ENCODE measurements at places on chromosomes 3 and 15. TPM values are rescaled to one million over a fixed set of nuclear protein-coding genes. Genes with fewer than 3 reads are reported as not detected.
A peak's percentile ranks its signal among the peaks of the same experiment; 100 is the strongest.

GRCh38 chr3:32733631-32734229, 48.7 kb downstream of the CNOT10 start:
- peak; percentile 35 for DNase-seq

The ILDR1 gene
- total RNA-seq: 0.97 TPM

The SLC30A4 gene
- total RNA-seq: 0.04 TPM

DNA sequence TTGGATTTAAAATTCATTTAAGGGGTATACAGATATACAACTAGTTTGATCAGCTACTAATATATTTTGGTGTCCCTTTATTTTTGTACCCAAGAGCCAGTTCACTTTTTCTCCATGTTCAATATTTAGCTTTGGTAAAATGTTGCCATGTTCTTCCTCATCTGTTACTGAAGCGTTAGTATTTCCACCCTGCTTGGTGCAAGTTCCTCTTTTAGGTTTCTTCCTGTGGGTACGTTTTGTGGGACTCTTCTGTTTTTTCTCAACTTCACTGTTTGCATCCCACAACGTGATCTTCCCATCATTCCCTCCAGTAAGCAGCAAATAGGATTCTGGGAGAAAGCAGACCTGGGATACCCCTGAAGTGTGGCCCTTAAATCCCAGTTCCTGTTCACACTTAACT, 14.1 kb downstream of the WDR53 start:
- DNase-seq: no peak

- DNase-seq: no peak
Measured at GRCh38 chr3:186569779-186570095, 783 bp upstream of the DNAJB11 start.

The CD80 gene
- total RNA-seq: not detected

DNA sequence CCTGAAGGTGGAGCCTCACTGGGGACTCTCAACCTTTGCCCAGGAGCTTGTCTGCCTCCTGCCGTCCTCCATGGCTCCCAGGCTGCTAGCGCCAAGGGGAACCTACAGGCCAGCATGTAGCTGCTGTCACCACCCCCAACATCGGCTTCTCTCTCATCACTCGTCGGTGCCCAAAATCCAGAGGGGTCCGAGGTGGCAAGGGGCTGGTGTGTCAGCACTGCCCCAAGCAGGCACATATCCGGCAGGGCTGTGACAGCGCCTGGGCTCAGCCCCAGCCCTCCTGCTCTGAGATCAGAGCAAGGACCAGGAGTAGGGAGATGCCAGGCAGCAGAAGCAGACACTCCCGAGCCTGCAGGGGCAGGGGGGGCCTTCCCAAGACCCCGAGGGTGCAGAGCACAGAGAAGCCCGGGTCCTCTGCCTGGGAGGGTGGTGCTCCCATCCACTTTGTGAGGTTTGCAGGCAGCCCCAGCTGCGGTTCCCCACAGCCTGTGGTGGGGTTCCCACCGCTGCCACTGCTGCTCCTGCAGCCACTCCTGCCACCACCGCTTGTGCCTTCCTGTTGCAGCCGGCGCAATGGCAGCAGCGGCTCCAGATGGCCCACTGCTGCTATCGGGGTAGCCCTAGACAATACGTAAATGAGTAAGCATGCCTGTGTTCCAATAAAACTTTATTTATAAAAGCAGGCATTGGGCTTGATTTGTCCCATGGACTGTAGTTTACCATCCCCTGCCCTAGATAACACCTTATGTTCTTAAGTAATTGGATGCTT, 451.0 kb downstream of the EPHA6 start:
- no peak for DNase-seq

DNA sequence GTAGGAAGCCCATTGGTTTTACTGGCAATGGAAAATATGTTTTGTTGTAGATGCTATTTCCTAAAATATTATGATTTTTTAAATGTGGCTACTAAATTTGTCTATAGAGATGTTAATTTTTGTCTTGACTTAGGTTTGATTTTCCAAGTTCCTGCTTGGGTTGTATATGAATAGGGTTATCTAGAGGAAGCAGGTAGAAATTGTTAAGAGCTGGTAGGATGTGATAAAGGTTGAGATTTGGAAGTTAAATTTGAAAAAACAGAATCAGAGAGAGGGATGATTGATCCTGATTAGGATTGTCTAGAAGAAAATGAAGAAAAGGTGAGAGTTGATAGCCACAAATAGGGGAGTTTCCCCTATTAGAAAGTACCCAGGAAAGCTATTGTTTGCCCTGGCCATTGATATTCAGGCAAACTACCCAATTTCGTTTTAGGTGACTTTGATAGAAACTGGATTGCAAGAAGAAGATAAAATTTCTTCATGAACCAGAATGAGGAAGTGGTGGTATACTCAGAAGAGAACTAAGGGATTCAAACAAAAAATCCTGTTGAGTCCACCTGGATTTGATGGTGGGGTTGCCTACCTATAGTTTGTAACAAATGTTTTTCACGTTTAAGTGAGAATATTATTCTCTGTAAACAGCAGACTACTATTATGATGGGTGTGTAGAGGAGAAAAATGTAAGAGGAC, 91.2 kb upstream of the PHLDB2 start:
- DNase-seq: no peak

The CAMK1 gene
- total RNA-seq: 4.4 TPM

DNA sequence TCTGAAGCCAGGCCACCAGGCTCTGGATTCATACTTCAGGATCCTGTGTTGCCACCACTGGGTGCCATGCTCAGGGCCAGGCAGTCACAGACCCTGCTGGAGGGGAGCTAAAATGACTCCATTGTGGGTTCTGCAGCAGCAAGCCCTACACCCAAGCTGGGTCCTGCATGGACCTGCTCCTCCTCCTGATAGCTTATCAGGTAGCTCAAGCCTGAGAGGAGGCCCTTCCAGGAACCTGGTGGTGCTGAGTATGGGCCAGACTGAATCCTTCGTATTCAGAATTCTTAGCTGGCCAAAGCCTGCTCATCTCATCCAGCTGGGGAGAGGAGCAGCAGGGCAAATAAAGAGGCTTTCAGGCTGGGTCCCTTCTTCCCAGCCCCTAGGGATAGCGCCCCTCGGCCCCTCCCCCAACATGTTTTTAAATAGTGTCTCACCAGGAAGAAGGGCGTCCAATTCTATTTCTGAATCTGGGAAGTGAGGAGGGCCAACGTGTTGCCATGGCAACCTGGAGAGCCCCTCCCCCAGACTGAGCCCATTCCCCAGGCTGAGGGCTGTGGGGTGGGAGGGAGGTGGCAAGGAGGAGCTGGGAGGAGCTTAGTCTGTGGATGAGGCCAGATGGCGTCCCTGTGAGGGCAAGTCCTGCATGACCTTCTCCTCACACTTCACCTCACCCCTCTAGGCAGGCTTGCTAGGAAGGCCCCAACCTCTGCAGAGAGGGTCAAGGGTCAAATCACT, 11.0 kb upstream of the CAMKV start:
- DNase-seq: peak; percentile 73

The ZNF35 gene
- 20.9 TPM for total RNA-seq

- DNase-seq: no peak
Measured at GRCh38 chr15:83613714-83614113, 40.2 kb upstream of the ADAMTSL3 start.

DNA sequence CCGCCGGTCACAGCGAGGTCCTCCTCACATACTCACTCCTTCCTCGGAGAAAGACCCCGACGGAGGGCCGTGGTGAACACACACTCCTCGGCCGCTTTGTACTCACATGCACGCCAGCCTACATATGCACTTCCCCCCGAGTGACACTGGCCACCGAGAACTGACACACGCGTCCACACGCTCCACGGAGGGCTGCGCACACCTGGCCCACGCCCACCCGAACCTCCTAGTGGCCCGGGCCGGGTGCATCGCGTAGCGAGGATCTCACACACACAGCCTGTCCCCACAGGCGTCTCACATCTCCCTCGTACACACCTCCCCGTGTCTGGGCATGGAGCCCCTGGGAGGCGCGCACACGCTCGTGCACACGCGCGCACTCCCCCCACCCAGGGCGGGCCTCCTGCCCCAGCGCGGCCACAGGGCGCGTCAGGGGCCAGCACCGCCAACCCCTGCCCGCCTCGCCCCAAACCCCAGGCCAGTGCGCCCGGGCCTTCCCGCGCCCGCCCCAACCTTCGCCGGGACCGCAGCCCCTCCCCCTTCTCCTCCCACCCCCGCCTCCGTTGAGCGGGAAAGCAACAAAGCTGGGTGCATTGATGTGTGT, 411 bp upstream of the C3orf70 start:
- peak; percentile 80 for DNase-seq

DNA sequence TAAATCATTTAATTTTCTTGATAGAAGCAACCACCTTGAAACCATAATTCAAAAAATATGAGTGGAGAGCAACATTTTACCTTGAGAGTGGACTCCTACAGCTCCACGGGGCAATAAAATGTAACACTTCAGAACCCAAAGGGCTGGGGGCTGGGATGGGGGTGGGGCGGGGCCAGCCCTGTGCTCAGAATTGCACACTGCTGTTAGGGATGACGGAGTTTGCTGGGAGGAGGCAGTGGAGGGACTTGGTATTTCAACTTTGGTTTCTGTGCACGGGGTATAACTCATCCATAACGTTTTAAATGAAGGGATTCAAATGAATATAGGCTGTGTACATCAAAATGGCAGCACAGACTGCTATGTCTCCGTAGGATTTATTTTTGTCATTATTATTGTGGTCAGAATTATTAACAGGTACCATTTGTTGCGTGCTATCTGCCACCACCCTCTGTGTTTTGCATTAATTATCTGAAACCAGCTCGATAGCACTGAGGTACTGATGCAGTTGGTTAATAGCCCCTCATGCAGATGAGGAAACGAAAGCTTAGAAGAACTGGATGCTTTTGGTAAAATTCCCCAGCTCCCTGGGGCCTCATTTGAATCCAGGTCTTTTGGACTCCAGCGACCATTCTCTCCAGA, 29.4 kb upstream of the WNT5A start:
- DNase-seq: no peak

The ATG7 gene
- 36.7 TPM for total RNA-seq

DNA sequence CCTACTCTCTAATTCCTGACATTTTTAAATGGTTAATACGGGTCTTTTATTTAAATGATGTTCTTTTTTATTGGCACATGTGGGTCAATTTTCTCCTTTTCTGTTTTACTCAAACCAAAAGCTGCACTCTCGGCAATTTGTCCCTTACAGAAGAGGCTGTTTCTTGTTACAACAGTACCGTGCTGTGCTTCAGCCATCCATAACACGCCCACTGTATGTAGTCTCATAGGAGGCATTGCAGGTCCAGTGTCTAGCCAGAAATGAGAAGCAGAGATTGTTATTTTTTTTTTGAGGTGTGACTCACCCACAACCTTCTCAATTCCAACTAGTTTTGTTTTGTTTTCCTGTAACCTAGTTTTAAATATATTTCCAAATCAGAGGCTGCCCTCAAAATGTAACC, 164.6 kb downstream of the GMNC start:
- no peak for DNase-seq

GRCh38 chr3:11287404-11287803, 15.2 kb downstream of the ATG7 start:
- DNase-seq: no peak

The CMSS1 gene
- 34.4 TPM for total RNA-seq

DNA sequence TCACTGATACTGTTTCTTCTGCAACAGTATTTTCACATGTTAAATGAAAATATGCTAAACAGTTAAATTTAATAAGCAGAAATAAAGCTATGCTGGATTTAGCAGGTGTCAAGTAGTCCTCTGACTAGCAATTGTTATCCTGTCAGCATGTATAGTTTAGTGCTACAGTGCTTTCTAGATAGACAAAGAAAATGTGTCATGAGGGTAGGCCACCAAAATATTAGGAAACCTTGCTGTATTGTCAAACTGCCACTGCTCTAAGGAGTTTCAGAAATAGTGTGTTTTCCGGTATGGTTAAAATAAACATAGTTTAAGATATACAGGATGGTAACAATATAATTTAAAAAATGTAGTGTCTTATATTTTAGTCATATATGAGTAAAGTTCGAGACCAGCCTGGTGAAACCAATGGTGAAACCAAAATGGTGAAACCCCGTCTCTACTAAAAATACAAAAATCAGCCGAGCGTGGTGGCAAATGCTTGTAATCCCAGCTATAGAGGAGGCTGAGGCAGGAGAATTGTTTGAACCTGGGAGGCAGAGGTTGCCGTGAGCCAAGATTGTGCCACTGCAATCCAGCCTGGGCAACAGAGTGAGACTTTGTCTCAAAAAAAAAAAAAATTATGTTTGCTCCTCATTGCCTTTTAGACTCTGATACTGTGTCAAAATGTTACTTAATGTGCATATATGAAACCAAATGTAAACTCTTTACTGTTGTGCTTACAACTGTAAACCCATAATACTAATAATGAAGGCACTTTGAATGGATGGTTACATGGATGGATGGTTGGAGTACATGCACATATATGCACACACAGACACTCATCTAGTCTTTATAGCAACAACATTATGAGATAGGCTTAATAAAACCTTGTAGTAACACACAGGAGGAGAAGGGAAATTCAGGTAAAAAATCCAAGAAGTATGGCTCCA, 204.8 kb downstream of the RSRC1 start:
- DNase-seq: no peak

The IGSF10 gene
- 0.94 TPM for total RNA-seq

GRCh38 chr3:66055289-66055688, 16.6 kb upstream of the MAGI1 start:
- DNase-seq: no peak

- no peak for DNase-seq
Measured at GRCh38 chr3:52051444-52051843, 4.9 kb downstream of the DUSP7 start.

The TMIE gene
- 0.16 TPM for total RNA-seq

The SCN11A gene
- total RNA-seq: 0.14 TPM

DNA sequence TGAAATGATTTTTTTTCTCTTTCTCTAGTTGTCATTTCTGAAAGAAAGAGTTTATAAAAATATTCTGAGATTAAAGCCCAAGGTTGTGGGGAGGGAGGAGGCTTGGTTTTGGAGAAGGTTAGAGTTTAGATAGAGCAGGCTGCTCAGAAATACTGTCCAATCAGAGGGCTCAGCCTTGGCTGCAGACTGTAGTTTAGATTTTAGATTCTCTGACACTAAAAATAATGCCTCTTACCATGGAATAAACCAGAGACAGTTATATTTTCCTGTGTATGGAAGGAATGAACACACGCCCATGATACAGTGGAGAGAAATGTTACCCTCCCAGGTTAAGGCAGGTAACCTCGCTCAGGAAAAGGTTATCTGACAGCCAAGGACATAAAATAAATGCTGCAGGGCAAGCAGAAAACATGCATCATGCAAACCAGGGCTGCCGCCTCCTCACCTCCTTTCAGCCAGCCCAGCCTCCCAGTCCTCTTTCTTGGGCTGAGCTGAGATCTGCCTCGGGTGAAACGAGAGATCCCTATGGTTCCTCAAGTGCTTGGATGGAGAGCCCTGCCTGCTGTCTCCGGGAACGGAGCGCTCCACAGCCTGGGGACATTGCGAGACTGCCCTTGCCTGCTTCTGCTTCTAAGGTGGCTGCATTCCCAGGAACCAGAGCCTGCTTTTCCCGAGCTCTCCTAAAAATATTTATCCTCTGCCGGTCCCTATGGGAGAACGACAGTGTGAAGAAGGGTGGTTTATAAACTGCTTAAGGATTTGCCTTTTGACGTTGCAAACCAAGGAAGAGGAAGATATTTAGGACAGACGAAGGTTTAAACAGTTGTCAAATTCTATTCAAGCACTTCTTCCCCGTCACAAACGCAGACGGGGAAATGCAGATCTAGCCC, 848 bp downstream of the NCEH1 start:
- peak; percentile 41 for DNase-seq

GRCh38 chr15:90201130-90201943, at the start of gene SEMA4B:
SEMA4B (plus strand) TSS chr15:90201330; CDS start chr15:90201579, 249 bp downstream.
- DNase-seq: peak; percentile 93

The PFN2 gene
- total RNA-seq: 200 TPM

Data from GM23338 (cell line).